ENCODE measurements at places on chromosomes 16 and 17.

DNA sequence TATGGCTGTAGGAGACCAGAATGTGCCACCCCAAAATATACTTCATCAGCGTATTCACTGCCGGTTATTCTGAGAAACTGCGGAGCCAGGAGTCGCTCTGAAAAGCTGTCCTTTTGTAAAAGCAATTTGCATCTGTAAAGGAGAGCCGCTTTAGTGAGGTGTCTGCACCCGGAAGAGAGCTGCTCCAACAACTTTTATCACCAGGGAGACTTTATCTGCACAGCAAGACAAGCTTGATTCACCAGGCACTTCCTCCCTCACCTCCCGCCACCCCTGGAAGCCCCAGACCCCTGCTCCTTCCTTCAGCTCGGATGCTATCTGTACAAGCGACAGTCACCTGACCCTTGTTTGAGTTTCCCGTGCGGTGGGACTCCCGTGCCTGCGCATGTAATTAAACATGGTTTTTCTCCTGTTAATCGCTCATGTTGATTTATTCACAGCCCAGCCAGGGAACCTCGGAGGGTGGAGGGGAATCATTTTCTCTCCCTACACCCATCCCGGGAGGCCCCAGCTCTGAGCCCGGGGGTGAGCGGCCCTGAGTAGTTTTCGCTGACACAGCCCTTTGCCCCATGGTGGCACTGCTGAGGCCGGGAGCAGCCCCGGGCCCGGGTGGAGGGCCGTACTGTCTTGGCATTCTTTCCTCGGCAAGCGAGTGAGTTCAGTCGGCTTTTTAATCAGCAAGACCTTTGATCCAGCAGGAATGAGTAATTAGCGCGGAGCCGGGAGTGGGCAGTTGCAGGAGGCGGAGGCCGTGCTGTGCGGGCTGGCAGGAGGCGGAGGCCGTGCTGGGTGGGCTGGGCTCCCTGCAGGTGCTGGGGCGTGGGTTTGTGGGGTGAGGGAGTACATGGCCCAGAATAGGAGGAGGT, 222.7 kb upstream of the CIBAR2 start:
- DNase-seq, result no peak

- no peak for DNase-seq
Observed at GRCh38 chr17:62780951-62781350, 27.2 kb downstream of the MARCHF10 start.

DNA sequence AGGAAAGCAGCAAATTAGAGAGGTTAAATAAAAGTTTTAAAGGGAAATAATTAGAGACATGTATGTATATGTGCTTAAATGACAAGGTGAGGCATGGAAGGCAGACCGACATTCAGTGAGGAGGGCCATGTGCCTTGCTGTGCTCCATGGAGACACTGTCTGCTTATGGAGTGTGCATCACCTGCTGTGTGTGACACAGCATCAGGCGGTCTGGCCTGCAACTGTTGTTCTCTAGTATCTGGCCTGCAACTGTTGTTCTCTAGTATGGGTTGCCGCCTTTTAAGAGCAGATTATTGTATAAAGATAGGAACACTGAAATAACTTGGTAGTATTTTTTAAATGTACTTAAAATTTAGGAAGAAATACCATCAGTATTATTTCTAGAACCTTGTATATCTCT, 225.1 kb downstream of the LGALS9B start:
- no peak for DNase-seq

DNA sequence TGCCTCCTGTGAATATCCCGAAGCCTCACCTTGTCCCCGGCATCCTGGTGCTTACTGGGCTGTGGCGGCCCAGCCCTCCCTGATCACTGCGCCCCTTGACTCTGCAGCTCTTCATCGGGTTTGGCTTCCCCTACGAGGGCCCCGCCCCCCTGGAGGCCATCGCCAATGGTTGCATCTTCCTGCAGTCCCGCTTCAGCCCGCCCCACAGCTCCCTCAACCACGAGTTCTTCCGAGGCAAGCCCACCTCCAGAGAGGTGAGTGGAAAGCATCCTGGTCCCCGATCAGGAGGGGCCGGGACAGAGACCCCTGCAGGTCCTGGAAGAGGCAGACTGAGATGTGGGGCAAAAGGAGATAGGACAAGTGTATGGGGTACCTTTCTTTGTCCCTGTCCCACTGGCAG, 72.1 kb downstream of the MGAT5B start:
- no peak for DNase-seq

- DNase-seq, result no peak
Observed at GRCh38 chr17:34312080-34312479, 7.2 kb upstream of the CCL8 start.

- no peak for DNase-seq
Observed at GRCh38 chr16:70703041-70703834, 17.4 kb upstream of the MTSS2 start.

- no peak for DNase-seq
Observed at GRCh38 chr17:73620414-73620813, 23.8 kb downstream of the SDK2 start.

GRCh38 chr16:19751478-19752385, 33.7 kb downstream of the IQCK start:
- no peak for DNase-seq

DNA sequence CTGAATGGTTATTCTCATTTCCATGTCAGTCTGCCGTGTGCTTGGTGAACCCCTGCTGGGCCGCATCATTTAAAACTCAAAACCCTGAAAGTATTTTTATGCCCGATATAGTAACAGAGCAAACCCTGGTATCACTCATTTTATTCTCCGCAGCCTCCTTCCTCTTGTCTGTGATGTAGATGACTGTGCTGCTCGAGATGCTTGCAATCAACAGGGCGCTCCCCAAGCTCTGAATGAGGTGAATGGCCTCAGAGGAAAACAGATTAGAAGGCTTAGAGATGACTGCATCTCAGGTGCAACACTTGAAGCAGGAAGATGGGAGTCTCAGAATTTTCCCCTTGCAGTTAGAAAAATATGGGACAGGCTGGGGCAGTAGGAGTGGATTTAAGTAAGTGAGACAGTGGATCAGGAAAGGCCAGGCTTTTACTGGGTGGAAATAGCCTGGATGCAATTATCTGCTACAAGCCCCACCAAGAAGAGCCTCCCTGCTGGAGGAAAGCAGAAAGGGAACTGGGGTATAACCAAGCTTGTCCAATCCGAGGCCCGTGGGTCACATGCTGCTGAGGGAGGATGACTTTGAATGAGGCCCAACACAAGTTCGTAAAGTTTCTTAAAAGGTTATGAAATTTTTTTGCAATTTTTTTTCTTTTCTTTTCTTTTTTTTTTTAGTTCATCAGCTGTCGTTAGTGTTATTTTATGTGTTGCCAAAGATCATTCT, 166.9 kb downstream of the CDH13 start:
- DNase-seq, result no peak

GRCh38 chr17:82077617-82078358, 12.2 kb upstream of the DUS1L start:
- no peak for DNase-seq

DNA sequence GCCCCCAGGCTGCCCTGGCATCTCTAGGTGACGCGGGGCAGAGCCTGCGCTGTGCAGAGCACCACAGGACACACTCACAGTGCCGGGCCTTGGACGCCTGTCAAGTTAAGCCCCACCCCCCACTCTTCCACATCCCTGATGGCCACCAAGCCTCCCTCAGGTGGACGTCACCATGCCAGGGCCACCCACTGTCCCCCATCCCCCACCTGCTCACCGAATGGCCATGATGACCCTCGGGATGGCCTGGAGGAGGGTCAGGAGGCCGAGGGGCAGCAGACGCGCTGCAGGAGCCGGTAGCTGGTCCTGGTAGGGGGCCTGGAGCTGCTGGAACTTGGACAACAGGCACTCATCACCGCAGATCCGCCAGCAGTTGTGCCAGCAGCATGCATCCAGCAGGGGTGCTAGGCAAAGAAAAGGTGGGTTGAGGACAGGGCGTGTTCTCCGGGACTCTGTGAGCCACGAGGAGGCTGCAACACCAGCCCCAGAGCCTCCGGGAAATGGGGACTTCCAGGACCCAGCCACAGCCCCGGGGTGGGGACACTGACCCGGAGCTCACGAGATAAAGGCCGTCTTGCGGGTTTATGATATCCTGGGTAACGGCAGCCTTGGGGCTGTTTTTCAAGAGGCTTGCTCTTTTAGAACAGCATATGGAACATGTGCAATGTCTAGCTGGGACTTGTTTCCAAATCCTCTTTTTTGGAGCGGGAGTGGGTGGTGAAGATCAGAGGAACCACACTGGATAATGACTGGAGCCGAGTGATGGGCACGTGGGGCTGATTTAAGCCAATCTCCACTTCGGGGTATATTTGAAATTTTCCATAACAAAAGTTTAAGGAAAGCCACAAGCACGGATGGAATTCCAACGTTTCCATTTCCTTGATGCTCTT, 11.4 kb downstream of the C16orf95 start:
- no peak for DNase-seq
